ENCODE measurements at places on chromosomes 4 and X.

DNA sequence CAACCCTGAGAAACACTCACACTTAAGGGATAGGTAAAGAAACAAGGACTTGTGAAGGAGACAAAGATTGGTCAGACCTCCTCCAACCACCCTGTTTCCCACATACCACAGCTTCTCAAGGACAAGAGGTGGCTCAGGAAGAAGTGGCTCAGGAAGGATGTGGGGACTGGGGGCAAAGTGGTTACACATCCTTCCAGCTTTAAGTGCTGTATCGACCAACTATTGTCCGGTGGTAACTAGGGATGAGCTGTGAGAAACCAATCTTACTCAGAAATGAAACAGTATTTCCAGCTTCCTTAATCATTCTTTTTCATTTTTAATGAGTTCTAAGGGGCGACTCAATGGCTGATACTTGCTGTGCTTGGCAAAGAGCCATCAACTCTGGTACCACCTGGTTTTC lies 8.5 kb upstream of the LHFPL1 start:
- DNase-seq: no peak

DNA sequence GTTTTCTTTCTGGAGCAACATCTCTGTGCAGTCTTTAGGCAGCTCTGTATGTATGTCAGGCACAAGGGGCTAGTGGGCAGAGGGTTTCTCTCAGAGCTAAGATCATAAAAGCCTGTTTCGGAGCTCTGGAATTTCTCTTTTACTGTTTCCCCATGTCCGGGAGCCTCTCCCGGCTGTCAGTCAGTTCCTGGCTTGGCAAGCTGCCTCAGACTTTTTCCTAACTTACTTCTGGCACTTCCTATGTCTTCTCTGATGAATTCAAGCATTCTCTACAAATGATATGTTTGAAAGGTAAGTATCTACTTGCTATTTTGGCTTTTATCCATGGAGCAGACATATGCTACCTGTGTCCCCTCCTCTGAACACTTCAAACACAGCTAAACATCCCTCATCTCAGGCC lies 129.3 kb upstream of the PGRMC2 start:
- DNase-seq: no peak

GRCh38 chr4:156374069-156374468 lies 420.4 kb upstream of the CTSO start:
- no peak for DNase-seq

DNA sequence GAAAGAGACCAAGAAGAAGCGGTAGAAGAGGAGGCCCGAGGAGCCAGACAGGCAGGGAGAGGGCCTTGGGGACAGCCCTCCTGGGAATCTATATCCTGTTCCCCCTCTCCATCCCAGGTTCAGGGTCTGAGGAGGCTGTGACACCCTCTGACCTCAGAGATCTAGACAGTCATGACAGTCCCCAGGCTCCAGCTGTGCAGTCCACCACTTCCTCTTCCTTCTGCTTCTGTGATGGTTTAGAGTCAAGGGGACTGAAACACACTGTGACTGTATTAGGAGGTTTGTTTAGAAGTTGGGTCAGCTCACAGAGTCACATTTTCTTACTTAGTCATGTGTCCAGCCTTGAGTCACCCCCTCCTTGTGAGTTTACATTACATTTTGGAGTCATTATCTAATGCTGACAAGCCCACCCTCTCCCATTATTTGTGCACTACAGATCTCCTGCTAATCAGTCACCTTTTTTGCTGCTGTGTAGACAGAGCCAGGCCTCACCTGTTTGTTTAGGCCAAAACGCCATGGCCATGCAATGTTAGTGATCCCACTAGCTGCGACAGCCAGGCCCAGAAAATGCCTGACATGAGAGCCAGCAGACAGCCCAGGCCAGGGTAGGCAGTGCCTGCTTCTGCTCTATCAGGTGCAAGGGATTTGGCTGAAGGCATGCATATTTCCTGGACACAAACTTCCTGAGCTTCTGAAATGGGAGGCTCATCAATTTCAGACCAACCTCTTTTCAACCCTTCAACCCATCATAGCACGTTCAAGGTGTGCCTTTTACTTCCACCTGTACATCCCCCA lies 26.0 kb downstream of the MANBA start:
- peak; percentile 3 for DNase-seq

DNA sequence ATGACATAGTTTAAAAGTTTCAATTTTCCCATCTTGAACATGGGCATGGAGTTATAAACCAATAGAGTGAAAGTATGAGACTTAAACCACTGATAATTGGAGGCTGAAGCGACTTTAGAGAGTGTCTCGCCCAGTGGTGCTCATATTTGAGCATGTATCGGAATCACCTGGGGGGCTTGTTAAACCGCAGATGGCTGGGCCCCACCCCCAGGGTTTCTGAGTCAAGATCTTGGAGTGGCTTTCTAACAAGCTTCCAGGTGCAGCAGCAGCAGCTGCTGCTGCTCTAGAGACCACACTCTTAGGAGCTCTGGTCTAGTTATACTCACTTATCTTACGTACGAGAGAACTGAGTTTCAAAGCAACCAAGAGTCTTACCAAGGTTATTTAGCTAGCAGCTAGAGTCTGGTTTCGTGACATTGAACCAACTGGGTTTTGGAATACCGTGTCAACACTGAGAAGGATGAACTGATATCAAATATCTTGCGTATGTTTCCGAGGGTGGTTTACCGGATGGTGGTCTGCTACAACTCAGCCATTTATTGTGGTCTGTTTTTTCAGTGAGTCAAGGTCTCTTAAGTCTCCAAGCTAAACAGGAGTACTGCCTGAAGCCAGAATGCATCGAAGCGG lies 5.9 kb downstream of the PHEX start:
- DNase-seq: no peak

DNA sequence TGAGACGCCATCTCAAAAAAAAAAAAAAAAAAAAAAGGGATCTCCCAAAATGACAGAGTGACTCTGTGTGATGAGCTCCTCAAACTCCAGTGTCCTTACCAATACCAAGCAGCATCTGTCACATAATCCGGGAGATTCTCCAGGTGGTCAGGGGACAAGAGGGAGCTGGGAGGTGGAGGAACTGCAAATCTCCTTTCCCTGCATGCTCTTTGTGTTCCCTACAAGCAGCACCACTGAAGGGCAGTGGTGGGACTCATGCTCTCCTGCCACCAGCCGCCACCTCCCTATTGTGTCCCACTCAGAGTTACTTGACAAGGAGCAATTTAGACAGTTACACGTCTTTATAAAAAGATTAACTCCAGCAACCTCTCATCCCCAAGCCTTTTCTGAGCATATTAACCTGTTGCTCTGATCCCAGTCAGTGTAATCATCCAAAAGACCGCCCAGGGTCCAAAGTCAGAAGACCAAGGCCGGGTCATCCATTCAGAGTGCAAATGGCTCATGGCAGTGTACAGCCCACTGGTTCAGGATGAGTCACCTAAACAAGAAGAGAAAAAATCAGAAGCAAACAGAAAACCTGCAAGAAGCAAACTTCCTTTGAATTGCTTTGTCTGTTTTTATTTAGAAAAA lies 23.6 kb downstream of the MGST2 start:
- no peak for DNase-seq

- no peak for DNase-seq
These were observed 58.8 kb downstream of the FIP1L1 start for GRCh38 chr4:53436251-53436650.

DNA sequence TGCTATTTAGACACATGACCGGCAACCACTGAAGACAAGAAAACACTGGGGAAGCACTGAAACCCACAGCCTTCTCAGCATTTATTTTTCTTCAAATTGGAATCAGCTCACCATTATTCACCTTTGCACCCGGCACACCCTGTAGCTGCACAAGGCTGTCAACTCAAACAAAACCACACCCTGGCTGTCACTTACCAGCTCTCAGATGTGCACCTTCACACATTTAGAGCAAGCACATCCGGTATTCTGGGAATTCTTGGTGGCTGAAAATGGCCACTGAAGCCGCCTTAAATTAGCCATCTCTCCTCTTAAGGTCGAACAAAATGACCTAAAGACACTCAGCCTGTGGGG lies 5.9 kb downstream of the ZFYVE28 start:
- peak; percentile 54 for DNase-seq

- peak; percentile 62 for DNase-seq
These were observed at the start of gene ANTXR2 for GRCh38 chr4:80072744-80073472. Gene ANTXR2, minus strand, starts transcription at chr4:80073229. Its CDS starts 669 bp downstream, at chr4:80072560.

DNA sequence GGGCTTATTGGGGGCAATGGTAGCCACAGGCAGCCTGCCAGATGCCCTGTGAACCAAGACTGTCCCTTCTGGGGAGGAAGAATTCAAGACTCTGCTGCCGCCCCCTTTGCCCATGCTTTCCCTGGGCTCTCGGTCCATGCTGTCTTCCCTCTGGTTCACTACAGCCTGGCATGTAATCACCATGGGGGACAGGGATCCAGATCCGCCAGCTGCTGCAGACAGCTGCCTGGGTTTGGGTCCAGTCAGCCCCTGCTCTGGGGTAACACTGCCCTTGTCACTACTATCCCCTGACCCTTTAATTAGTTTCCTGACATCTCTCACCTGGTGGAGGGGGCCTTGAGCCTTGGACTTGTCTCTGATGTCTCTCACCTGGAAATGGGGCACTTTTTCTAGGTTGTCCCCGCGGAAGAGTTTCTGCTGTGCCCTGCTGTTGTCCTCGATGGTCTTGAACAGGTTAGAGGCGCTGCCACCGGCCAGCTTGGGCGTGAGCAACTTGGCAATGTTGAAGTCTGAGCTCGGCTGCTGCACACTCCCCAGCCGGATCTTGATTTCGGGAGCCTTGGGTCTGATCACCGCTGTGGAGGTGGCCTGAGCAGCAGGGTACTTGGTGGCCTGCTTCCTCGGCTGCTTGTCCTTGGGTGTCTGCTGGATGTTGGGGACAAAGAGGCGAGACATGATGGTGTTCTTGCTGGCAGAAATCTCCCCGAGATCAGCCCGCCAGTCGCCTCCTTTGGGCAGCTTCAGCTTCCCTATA lies 6.4 kb downstream of the C4orf54 start:
- DNase-seq: no peak

DNA sequence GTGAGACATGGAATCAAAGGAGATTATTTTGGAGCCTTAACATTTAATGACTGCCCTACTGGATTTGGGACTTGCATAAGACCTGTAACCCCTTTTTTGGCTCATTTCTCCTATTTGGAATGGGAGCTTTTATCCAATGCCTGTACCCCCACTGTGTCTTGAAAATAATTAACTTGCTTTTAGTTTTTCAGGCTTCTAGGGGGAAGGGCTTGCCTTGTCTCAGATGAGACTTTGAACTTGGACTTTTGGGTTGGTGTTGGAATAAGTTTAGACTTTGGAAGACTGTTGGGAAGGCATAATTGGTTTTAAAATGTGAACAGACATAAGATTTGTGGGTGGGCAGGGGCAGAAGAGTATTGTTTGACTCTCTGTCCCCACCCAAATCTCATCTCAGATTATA lies 189.1 kb upstream of the POU3F4 start:
- DNase-seq: no peak

GRCh38 chr4:8639777-8640720 lies 47.5 kb downstream of the CPZ start:
- DNase-seq: no peak

- DNase-seq: no peak
These were observed 11.4 kb downstream of the FAM120C start for GRCh38 chrX:54171527-54172250.

DNA sequence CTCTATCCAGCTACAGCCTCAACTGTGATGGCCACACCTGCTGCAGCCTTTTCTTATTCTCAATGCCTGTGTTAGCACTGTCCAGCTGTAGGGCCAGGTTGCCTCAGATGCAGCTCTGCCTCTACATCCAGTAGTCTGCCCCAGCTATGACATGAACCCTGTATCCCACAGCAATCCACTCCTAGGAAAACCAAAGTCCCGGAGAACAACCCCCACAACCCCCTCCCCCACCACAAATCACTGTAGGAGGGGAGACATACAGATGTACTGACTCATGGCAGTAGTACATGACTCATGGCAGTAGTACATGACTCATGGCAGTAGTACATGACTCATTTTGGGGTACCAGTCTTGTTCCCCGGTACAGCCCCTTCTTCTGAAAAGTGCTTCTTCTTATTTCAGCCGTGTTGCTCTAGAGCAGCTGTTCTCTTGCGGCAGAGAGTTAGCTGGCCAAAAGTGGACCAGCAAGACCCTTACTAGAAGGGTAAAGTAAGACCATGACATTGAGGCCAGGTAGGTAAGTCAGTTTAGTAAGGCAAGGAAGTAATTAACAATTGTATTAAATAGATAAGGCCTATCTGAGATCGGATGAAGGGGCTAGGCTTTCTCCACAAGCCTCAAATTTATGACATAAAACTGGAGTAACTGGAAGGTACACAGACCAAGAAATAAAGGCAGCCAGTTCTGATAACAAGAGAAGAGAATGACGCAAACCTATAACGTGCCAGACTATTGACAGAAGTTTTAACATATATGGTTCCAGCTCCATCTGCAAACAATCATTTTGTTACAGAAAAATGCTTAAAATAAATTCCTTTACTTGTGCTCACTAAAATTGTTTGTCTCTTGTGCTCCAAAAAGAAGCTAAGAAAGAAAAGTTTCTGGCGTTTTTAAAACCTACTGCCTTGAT lies 221.4 kb downstream of the TACR3 start:
- DNase-seq: peak; percentile 2

- DNase-seq: no peak
These were observed 82.6 kb upstream of the SLITRK2 start for GRCh38 chrX:145735036-145735435.

DNA sequence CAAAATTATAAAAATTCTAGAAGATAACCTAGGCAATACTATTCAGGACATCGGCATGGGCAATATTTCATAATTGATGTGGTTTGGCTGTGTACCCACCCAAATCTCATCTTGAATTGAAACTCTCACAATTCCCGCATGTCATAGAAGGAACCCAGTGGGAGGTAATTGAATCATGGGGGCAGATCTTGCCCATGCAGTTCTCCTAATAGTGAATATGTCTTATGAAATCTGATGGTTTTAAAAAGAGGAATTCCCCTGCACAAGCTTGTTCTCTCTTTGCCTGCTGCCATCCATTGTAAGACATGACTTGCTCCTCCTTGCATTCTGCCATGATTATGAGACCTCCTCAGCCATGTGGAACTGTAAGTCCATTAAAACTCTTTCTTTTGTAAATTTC lies 77.7 kb downstream of the DDX60 start:
- DNase-seq: no peak

DNA sequence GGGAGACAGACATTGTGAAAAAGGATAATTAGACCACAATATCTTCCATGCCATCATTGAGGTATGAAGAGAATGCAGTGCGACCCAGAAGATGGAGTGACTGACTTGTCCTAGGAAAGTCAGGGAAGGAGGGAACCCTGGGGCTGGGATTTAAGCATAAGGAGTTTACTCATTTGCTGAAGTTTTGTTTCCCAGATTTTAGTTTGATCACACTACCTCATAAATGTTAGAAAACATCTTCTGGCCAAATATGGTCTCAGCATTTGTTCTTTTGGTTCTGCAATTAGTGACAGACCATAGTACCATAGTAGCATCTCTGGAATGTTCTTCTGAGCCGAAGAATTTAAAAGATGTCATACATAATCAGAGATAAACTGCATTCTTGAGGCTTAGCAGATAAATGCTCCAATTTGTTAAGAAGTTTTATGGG lies 96.5 kb upstream of the PGRMC2 start:
- no peak for DNase-seq

GRCh38 chrX:72123471-72124185 lies 8.1 kb downstream of the RTL5 start:
- no peak for DNase-seq

- DNase-seq: no peak
These were observed 1957.1 kb upstream of the ADGRL3 start for GRCh38 chr4:59243038-59243437.

Measured in stimulated activated CD4-positive, alpha-beta T cell treated with anti-CD3 and anti-CD28 coated beads, Interleukin-4, amount 100 ng/mL, for 48 hours (primary cell).